Umbilical cord (tissue), 2 donors: ENCODE measurements at places on chromosomes 12 and 14.

DNA sequence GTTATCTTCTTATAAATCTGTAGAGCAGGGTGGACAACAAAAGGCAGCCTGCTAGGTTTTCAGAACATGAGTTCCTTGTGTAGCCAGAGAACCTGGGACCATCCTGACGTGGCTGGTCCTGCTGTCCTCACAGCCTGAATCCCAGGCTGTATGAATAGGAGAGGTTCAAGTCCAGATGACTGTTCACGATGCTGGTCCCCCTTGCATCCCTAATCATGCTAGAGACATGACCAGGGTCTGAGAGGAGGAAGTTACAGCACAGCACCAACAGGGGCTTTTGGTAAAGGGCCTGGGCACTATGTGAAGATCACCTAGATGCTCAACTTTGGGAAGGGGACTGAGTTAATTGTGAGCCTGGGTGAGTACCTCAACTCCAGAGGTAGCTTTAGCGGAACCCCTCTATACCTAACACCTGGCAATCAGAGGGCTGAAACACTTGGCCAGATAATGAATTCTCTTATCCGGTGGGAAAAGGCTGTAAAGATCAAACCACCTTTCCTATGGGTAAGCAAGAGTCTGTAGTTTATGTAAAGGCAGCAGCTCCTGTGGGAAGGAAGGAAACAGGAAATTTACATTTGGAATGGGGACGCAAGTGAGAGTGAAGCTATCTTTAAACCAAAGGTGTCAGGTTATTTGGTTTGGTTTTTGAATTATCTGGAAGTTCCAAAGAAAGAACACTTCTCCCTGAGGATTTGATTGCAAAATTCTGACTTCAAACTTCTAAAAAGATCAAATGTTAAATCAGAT is 112.8 kb downstream of the DAD1 start:
- no peak for DNase-seq

GRCh38 chr14:103526247-103526913 is 2.6 kb upstream of the TRMT61A start:
- DNase-seq: no peak

DNA sequence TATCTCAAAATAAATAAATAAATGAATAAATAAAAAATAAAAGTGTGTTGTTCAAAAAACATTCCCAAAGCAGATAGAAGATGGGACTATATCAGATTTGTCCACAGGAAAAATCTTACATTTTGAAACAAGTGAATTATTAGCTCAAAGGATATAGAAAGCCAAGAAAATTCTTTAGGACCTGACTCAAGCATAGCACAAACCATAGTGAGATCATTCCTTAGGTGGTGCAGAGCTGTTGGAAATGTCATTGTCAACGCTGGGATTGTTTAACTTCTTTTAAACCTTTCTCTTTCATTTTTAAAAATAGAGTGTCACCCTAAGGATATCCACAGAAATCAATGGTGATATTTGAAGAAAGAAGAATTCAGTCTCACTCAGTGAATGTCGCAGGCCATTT is 43.5 kb downstream of the DRAM1 start:
- no peak for DNase-seq

DNA sequence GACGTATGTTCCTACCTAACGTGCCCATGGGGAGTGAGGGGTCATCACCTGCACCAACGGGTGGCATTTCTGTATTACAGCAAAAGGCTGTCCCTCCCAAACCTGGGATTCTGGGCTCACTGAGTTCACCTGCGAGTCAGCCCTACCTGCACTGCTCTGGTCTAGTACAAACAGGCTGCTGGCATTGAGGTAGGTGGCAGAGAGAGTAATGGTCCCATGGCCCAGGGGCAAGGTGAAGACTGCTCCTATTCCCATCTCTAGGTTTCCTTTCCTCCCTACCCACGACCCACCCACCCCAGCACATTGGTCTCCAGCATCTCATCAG is 421 bp downstream of the SUOX start:
- DNase-seq: no peak
